ENCODE measurements at places on chromosomes 4 and X.
A peak's percentile ranks its signal among the peaks of the same experiment; 100 is the strongest.

DNA sequence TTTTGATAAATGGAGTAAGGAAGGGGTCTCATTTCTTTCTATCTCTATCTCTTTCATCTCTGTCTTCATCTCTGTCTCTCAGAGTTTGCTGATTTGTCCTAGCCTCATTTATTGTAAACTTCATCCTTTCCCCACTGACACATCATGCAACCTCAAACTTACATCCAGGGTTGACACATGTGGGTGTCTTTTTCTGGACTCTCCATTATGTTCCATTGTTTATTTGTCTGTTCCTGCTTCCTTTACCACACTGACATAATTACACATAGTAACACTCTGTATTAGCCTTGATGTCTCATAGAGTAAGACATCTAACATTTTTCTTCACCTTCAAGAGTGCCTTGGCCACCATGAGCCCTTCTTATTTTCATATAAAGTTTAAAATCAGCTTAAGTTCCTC lies 8.1 kb upstream of the SRD5A3 start:
- no peak for DNase-seq

- DNase-seq: peak; percentile 54
Observed at GRCh38 chr4:83618431-83618830, 82.5 kb downstream of the GPAT3 start.

GRCh38 chr4:39730072-39730471 lies 32.1 kb downstream of the UBE2K start:
- no peak for DNase-seq

GRCh38 chr4:134936014-134936413 lies 734.4 kb upstream of the PABPC4L start:
- peak; percentile 18 for DNase-seq

GRCh38 chrX:115400960-115401359 lies 111.4 kb downstream of the LUZP4 start:
- peak; percentile 11 for DNase-seq

DNA sequence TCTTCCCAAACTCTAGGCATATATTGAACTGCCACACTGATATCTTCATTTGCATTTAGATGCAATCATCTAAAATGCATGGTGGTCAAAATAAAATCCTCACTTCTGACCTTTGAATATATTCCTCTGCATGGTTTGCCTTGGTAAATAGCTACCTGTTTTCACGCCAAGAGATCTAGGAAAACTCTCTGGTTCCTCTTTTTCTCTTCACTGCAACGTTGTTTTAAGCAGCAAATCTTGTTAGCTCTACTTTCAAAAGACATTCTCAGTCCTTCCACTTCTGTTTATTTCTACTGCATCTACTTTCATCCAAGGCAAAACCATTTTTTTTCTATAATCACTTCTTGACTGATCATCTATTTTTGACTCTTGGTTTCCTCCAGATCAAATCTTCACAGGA lies 1001.6 kb upstream of the GRID2 start:
- DNase-seq: no peak

DNA sequence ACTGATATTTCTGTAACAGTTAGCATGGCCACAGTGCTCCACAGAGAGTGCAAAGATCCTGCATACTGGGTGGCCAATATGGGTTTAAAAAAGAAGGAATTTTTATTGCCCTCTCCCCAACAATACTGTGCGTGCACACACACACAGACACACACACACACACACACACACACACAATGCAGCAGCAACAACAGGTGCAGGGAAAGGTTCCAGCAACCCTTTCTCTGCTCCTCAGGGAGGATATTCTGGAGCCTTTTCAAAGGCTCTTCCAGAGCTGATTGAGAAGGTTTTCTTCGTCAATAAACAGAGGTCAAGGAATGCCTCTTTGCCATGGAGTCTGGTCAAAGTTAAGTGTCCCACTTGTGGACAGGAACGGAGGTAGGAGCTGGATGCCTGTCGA lies 84.8 kb upstream of the ZFP42 start:
- DNase-seq: no peak

- DNase-seq: no peak
Observed at GRCh38 chrX:1170243-1170642, 42.2 kb downstream of the CRLF2 start.

GRCh38 chr4:107035819-107036583 lies at the start of gene DKK2:
Gene DKK2 (minus strand): TSS chr4:107036313. CDS start chr4:107035591, 722 bp downstream.
- peak; percentile 37 for DNase-seq
